ENCODE measurements at places on chromosomes 7 and 10.

GRCh38 chr7:87300756-87301155 lies 44.7 kb upstream of the CROT start:
- no peak for DNase-seq

DNA sequence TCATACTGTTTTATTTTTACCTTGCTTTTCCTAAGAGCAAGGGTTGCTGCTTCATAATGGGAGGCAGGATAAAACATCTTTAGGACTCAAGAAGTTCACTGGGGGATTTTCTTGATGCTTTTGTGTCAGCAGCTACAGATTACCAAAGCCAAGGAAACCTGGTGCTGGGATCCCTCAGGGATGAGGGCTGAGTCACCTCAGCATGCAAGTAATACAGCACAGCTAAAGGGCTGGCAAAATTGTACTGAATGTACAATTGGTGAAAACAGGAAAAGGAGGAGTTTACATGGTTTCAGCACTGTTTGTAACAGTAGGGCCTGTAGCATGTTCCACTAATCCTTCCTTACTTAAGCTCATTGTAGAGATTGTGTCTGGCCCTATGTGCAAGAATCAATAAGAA lies 1056.8 kb downstream of the SORCS1 start:
- no peak for DNase-seq

DNA sequence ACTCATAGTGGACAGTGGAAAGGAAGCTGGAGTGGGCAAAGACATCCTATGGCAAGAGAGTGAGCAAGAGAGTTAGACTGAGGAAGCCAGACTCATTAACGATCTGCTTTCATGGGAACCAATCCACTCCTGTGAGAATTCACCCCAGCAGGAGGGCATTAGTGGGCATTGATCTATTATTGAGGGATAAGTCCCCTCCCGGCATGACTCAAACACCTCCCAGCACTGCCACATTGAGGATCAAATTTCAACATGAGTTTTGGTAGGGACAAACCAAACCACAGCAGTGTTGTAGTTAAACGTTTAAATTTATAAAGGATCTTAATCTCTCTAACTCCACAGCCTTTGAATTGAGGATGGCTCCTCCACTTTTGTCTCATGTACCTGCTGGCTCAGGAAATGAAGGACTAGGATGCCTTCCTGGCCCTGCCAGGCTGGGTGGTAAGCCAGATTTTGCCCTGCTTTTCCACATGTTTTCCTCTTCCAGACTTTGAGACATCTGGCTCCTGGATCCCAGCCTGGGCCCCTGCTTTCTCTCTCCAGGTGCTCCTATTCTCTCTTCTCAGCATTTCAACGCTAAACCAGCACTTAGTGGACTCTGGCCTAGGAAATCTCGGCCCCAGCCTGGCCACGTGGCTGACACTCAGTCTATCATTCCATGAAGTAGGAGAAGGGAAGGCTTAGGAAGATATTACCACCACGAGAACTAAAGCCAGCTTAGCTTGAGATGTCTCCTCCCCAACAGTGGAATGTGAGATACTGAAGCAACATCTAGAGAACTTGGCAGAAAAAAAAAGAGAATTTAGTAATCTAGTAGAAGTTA lies 96.5 kb upstream of the PIP4K2A start:
- no peak for DNase-seq

GRCh38 chr7:82319674-82320118 lies 123.9 kb downstream of the CACNA2D1 start:
- no peak for DNase-seq

DNA sequence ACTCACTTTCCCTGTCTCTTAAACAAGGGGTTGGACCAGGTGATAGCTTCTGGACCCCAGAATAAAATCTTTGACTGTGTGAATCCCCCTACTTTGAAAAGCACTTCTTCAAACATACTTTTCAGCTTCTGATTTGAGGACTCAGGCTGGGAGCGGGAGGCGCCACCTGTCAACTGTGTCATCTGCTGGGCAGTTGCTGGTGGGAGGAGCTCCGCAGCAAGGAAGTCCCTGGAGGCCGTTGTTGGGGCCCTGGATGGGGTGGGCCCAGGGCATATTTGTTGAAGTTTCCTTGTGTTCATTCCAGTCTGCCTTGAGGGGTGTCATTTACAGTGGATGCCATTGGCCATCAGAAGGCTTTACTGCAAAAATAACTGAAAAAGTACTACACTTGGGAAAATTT lies 197.7 kb downstream of the CCDC3 start:
- DNase-seq = no peak

GRCh38 chr10:12670004-12670403 lies 320.7 kb downstream of the CAMK1D start:
- no peak for DNase-seq

- DNase-seq = no peak
Observed at GRCh38 chr10:105356626-105357025, 715.5 kb downstream of the SORCS3 start.

- no peak for DNase-seq
Observed at GRCh38 chr10:122141821-122142640, 129.1 kb upstream of the BTBD16 start.

DNA sequence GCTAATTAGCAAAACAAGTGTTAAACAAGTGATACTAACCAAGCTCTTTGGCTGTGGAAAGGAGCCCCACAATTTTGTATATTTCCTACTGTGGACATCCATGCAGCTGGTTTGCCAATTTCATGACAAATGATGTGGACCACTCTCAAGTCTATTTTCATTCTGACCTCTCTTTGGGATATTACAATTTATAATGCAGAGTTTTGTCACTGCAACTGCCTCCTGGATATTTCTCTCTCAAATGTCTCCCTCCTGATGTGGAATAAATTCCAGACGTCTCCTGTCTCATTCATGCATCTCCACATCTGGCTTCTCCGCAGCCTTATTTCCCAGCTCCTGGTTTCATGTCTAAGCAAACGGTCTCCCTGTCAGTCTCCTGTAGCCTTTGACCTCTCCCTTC lies 80.6 kb upstream of the RHEB start:
- DNase-seq = no peak

DNA sequence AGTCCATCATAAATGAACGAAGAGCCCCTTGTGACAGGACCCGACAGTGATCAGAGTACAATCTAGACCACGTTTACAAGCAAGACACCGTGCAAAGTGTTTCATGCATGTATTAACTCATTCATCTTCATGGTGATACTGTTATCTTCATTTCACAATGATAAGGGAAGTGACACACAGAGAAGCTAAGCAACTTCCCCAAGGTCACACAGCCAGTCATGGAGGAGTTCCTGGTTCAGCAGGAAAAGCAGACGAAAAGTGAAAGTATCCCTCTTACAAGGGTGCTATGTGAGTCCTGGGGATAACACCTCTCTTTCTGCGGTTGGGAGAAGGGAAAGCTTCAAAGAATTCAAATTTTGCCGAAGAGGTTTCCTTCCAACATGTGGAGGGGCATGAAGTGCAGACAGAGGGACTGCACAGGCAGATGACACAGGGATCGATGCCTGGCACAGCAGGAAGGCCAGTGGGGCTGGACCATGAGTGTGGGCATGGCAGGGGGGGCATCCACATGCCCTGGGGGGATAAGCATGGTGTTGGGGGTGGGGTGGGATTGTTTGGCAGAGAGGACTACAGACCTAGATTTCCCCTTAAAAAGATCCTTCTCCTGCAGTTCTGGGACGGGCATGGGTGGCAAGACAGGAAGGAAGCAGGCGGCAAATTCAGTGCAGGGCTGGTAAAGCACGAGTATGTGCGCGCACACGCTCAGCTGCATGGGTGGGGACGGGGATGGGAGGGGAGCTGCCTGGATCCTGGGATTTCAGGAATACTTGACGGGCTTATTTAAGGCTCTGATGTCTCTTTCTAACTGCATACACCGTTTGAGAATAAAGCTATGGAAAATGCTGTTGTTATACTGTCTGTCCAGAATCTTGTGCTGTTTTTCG lies 33.5 kb upstream of the DDC start:
- DNase-seq = no peak

DNA sequence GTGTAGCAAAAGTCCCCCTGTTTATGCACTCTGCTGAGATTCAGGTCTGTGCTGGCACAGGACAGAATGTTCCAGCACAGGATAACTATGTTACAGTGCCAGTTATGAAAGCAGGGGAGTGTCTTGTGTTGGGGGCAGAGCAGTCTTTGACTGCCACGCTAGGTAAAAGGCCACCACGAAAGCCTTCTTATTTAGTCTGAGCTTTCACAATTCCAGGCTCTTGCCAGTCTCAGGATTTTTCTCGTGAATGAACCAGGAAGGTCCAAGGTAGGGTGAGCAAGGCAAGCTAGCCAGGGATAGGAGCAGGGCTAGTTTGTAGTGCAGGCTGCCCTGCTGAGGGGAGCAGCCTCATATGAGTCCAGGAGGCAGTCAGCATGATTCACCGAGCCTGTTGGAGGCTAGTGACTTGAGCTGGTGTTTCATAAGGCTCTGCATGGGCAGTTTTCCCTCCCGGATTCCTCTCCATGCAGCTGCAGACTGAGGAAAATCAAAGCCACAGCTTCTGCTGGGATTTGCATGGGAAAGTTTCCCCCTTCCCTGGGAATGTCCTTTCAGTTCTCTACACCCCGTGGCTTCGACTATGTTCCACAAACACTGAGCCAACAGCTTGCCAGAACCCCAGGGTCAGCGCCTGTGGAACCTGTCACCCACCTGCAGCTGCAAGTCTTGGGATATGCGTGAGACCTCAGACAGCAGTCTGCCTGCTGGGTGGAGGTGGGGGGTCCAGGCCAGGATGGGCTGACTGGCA lies 112.3 kb downstream of the JCAD start:
- no peak for DNase-seq

DNA sequence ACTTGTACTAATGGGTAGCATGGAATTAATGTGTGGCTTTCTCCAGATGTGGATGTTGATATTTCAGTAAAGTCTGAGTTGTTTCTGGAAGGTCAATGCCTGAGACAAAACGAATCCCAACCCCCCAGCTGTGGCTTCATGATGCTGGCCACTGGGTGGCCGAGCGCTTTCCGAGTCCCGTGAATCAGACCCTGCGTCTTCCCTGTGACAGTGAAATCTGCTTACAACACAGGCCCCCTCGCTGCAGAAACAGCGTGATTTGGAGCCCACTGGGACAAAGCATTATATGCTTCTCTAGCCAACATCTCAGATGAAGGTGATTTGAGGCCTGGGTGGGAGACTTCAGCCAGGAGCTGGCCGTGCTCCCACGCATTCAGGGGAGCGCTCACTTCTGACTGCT lies 124.7 kb downstream of the WDR37 start:
- no peak for DNase-seq

DNA sequence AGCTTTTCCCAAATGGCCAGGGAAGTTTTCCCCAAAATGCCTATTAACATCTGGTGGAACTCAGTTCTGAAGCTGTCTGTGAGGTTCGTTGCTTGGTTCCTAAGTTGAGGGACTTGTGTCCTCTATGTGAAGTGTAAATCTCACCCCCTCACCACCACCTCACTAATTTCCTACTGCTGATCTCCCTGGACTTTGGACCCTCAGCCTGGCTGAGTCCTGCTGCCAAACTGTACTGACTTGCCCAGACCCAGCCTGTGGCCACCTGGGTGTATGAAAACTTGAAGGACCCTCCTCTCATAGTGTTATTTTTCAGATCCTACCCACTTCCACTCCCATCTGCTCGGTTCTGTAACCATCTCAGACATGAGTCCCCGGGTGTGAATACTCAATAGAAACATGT lies 94.9 kb downstream of the MET start:
- DNase-seq = no peak

- DNase-seq = no peak
Observed at GRCh38 chr7:36203071-36203790, 50.2 kb downstream of the EEPD1 start.

All from cortex of kidney (tissue), 1 donor.